ENCODE measurements at places on chromosomes 4 and X. TPM values are rescaled to one million over a fixed set of nuclear protein-coding genes. Genes with fewer than 3 reads are reported as not detected.
A peak's percentile ranks its signal among the peaks of the same experiment; 100 is the strongest.

Gene PTPN13
- total RNA-seq, result 2.1 TPM

Gene YY2
- 2.6 TPM for total RNA-seq

Gene IL2RG
- 512 TPM for total RNA-seq

Gene CFP
- 0.71 TPM for total RNA-seq

Gene IL1RAPL1
- not detected for total RNA-seq

Gene MGARP
- not detected for total RNA-seq

- H3K27ac ChIP-seq, result no peak overlapping the region
- no peak for DNase-seq
- no peak overlapping the region for H3K4me3 ChIP-seq
Measured at GRCh38 chr4:81970454-81970853, 403.3 kb downstream of the HNRNPD start.

DNA sequence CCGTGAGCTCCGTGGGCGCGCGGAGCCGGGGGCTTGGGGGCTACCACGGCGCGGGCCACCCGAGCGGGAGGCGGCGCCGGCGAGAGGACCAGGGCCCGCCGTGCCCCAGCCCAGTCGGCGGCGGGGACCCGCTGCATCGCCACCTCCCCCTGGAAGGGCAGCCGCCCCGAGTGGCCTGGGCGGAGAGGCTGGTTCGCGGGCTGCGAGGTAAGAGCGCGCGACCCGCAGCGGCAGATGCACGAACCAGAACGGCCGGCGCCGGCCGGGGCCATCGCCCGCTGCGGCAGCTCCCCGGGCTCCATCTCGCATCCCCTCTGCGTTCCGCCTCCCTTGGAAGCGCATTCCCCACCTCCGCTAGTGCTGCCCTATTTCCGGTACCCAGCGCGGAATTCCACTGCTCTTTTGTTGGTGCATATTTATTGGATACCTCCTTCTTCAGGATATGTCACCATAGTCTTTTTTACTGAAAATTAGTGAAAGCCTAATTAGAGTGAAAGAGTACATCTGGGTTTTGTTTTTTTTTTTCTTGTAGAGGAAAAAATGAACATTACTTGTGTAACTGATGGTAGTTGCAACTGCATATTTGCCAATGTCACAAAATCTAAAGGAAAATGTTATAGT, 797 bp downstream of the PKD2 start:
- H3K27ac ChIP-seq, result peak overlapping the region; percentile 75
- peaks cover 34% of the 10 kb centered on the region for H3K4me1 ChIP-seq
- no peaks in the 10 kb centered on the region for H3K36me3 ChIP-seq
- H3K27me3 ChIP-seq, result peaks cover 9% of the 10 kb centered on the region

DNA sequence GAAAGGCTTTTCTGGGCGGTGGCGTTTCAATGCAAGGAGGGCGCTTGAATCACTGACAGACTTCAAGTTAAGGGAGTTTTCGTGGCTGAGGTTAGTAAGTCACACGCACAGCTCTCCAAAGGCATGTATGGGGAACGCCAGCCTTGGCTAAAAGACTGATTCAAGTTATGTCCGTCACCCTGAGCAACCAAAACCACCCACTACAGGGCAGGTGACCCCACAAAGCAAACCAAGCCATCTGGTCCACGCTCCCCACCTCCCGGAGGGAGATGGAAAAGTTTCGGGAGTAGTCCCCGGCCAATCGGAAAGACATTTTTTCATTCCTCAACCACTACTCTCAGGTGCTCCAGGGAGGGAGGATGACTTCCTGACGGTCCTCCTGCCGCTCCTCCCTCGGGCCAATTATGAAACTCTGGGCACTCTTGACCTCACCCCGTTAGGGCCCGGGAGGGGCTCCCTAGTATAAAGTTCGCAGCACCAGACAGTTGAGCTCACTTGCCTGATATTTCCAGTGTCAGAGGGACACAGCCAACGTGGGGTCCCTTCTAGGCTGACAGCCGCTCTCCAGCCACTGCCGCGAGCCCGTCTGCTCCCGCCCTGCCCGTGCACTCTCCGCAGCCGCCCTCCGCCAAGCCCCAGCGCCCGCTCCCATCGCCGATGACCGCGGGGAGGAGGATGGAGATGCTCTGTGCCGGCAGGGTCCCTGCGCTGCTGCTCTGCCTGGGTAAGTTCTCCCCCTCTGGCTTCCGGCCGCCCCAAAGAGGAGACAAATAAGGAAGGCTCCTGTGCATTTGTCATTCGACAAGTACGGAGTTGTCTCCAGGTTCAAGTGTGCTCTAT, at the start of gene EREG:
EREG (plus strand) TSS at position 494 of the 840 bp plus-strand sequence; CDS start at position 658, 164 bp downstream.
- H3K4me3 ChIP-seq, result peak within 1 kb of the TSS; percentile 65
- peaks cover 46% of the 10 kb centered on the region for H3K27me3 ChIP-seq
- DNase-seq, result no peak
- no peak within 1 kb of the TSS for H3K27ac ChIP-seq
- no peaks in the 10 kb centered on the region for H3K36me3 ChIP-seq

DNA sequence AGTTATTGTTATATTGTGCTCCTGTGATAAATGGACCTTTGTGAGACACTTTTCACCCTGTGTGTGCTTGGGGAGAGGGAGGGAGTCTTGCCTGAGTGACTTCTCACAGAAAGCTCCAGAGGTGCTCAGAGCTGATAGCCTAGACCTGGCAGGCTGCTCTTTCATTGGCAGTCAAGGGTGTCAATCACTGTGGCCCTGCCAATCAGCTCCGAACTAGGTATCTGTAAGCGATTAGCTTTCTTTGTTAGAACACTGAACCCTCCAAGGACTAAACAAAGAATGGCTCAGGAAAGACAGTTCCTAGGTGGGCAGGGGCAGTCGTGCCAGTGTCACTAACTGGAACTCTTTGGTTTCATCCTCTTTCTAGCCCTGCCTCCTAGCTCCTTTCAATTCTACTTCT, 2.7 kb upstream of the NALF2 start:
- peaks cover 10% of the 10 kb centered on the region for H3K27me3 ChIP-seq
- no peak overlapping the region for H3K27ac ChIP-seq
- no peaks in the 10 kb centered on the region for H3K36me3 ChIP-seq

DNA sequence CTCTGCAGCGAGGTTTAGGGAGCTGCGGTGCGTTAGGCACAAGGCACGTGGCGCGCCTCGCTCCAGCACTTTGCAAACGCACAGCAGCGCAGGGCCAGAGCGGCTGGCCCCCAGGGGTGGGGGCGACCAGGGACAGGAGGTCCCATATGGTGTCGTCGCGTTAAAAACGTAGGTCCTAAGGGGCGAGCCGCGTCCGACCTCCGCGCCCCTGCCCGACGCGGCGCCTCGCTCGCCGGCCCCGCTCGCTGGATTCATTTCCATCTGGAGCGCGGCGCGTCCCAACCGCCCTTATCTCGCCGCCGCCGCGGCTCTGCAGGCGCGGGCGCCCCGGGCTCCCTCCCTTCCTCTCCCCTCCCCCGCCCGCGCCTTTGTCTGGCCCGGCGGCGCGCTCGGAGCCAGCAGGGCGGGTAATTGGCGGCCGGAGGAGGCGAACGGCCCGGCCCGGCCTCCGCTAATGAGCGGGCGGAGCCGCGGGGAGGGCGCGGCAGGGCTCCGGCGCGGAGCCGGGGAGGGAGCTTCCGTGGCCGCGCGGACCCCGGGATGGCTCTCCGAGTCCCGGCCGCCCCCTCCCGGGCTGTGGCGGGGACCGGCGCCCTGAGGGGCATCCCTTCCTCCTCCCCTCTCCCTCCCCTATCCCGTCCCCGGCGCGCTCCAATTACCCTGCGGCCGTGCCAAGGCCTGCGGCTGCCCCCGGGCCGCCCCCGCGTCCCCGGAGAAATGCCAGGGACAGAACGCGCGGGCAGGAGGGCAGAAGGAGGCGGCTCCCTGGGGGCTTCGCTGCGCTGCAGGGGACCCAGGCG, 409.0 kb downstream of the BCOR start:
- H3K4me1 ChIP-seq, result no peaks in the 10 kb centered on the region
- DNase-seq, result no peak
- no peaks in the 10 kb centered on the region for H3K36me3 ChIP-seq
- peaks cover 49% of the 10 kb centered on the region for H3K27me3 ChIP-seq
- no peak overlapping the region for H3K27ac ChIP-seq

DNA sequence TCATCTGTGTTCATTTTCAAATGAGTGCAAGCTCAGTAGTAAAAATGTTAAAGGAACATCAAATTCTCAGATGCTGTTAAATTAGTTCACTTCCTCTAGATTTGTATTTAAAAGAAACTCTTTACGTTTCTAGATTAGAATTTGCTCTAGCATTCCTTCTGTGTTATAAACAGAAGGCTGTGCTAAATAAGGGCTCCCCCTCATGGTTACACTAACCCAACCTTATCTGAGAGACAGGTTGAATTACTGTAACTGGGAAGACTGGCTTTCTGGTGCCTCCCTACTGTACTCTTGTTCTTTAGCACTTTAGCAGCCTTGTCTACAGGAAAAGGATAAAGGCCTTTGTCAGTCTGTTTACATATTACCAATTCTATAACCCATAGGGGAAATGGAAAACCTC, 56.8 kb downstream of the RXFP1 start:
- H3K4me3 ChIP-seq, result no peak overlapping the region
- no peak overlapping the region for H3K27ac ChIP-seq
- H3K36me3 ChIP-seq, result no peaks in the 10 kb centered on the region
- no peaks in the 10 kb centered on the region for H3K27me3 ChIP-seq

- no peak overlapping the region for H3K27ac ChIP-seq
- no peak for DNase-seq
Measured at GRCh38 chr4:119100655-119101054, 35.0 kb upstream of the MYOZ2 start.

- no peaks in the 10 kb centered on the region for H3K36me3 ChIP-seq
- H3K27me3 ChIP-seq, result peaks cover 12% of the 10 kb centered on the region
- H3K27ac ChIP-seq, result no peak overlapping the region
- no peak for DNase-seq
- H3K4me3 ChIP-seq, result no peak overlapping the region
Measured at GRCh38 chrX:140526171-140526570, 21.3 kb upstream of the SOX3 start.

- H3K4me1 ChIP-seq, result peaks cover 10% of the 10 kb centered on the region
- no peak overlapping the region for H3K27ac ChIP-seq
- H3K36me3 ChIP-seq, result no peaks in the 10 kb centered on the region
- peak; percentile 44 for DNase-seq
Measured at GRCh38 chr4:7377223-7377865, 57.4 kb downstream of the PSAPL1 start.

GRCh38 chr4:118920247-118920646, 31.6 kb downstream of the SYNPO2 start:
- no peaks in the 10 kb centered on the region for H3K4me1 ChIP-seq
- H3K27me3 ChIP-seq, result peaks cover 22% of the 10 kb centered on the region

DNA sequence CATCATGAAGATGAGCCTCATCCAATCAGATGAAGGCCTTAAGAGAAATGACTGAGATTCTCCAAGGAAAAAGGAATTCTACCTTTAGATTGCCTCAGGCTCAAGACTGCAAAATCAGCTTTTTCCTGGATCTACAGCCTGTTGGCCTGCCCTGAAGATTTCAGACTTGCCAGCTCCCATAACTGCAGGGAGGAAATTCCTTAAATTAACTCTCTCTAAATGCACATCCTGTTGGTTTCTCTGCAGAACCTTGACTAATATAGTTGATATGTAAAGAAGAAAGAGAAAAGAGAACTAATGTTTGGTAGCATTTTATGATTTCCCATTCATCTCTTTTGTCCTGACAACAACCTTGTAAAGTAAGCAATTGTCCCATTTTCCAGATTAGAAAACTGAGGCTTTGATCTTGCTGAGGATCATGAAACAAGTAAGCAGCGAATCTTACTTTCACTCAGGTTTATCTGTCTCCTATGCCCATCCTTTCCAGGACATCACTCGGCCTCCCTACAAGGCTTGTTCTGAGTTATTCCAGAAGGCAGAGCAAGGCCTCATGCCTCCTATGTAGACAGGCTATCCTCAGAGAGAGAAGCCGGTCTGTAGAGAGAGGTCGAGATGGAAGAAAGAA, 115.0 kb upstream of the LDB2 start:
- no peak overlapping the region for H3K4me3 ChIP-seq
- H3K36me3 ChIP-seq, result no peaks in the 10 kb centered on the region
- no peak overlapping the region for H3K27ac ChIP-seq
- H3K27me3 ChIP-seq, result peaks cover 8% of the 10 kb centered on the region

- no peaks in the 10 kb centered on the region for H3K27me3 ChIP-seq
- H3K4me1 ChIP-seq, result no peaks in the 10 kb centered on the region
Measured at GRCh38 chr4:6107114-6107791, 89.0 kb upstream of the C4orf50 start.

DNA sequence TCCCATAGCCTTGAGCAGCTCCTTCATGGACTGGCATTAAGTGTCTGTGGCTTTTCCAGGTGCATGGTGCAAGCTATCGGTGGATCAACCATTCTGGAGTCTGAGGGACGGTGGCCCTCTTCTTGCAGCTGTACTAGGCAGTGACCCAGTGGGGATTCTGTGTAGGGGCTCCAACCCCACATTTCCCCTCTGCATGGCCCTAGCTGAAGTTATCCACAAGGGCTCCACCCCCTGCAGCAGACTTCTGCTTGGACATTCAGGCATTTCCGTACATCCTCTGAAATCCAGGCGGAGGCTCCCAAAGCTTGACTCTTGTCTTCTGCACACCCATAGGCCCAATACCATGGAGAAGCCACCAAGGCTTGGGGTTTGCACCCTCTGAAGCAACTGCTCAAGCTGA, 89.3 kb upstream of the PGRMC2 start:
- peaks cover 7% of the 10 kb centered on the region for H3K27me3 ChIP-seq
- H3K36me3 ChIP-seq, result peaks cover 10% of the 10 kb centered on the region
- H3K4me3 ChIP-seq, result no peak overlapping the region
- H3K4me1 ChIP-seq, result no peaks in the 10 kb centered on the region

- no peaks in the 10 kb centered on the region for H3K36me3 ChIP-seq
- H3K27me3 ChIP-seq, result no peaks in the 10 kb centered on the region
- H3K27ac ChIP-seq, result no peak overlapping the region
- no peak for DNase-seq
- no peaks in the 10 kb centered on the region for H3K4me1 ChIP-seq
- no peak overlapping the region for H3K4me3 ChIP-seq
Measured at GRCh38 chr4:96471956-96472867, 632.3 kb downstream of the PDHA2 start.

DNA sequence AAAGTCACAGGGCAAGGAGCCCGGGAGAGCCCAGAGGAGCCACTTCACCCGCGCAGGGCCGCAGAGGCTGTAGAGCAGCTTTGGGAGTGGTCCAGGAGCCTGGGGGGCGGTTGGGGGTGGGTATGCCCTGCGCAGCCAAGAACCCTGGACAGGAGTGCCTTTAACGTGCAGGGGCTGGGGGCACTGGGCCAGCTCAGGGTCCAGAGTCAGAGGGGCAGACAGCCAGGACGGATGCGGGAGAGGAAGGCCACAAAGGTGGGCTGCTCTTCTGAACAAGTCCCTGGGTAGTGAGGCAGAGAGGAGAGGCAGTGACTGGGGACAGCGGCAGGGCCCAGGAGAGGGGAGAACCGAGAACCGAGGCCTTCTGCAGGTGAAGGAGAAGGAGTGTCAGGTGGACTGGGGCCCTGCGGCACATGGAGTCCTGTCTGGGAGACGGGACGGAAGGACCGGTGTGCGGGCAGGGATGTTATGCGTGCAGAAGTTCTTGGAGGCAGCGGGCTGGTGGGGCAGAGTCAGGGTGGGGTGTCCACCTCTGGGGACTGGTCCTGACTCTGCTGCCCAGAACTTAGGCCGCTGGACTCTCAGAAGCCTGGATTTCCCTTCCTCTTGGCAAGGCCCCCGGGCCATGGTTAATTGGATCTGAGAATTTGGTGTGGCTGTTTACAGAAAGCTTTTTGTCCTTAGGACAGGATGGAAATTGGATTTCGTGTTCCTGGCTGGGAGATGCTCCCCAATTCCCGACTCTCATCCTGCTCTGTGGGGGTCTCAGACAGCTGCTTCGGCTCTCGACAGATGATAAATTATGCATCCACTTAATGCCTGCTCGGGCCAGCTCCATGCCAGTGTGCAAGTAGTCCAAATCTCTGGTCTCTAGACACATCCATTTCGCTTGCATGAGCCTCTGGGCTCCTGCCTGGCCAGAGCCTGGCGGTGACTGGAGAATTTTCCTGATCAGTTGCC, 31.9 kb downstream of the ADRA2C start:
- no peaks in the 10 kb centered on the region for H3K4me1 ChIP-seq
- H3K4me3 ChIP-seq, result no peak overlapping the region
- H3K27me3 ChIP-seq, result peaks cover 15% of the 10 kb centered on the region
- DNase-seq, result no peak
